CD4-positive, alpha-beta T cell treated with Interferon alpha-2 for 1 hour (primary cell): ENCODE measurements at places on chromosomes 3 and 15.
A peak's percentile ranks its signal among the peaks of the same experiment; 100 is the strongest.

DNA sequence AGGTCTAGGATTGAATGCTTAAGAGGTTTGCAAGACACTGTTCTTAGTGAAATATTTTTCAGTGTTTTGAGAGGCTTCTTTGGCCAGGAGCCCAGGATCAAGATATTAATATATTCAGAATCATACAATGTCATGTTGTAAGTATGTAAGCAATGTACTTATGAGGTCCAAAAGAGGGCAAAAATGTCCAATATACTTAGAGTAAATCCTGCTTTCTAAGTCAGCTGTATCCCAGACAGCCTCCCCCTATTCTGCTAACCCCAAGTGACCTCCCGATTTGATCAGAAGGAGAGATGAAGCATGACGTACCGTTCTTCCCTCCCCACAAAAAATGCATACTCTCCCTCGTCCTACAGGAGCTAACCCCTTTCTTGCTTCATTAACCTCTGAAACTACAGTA, 70.9 kb downstream of the CHAC1 start:
- DNase-seq: no peak

GRCh38 chr3:101784855-101785613, 6.0 kb downstream of the NXPE3 start:
- peak; percentile 49 for DNase-seq

DNA sequence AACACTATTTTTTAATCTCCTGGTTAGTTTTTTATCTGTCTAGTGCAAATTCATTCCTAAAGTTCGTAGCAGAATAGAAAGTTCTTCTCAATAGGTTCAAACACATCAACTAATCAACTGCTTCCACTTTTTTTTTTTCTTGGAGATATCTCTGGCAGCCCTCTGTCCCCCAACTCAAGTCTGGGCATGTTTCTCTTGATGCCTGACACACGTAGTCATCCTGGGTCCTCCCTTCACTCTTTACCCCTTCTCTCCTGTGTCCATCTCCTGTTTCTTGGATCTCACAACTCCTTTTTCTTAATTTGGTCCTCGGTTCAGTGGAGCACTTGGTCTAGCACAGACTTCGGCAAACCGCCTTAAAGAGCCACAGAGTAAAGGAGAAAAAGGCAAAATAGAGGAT, 14.4 kb downstream of the TNFAIP8L3 start:
- no peak for DNase-seq

GRCh38 chr3:131393051-131393450, 11.5 kb downstream of the NUDT16 start:
- DNase-seq: no peak

DNA sequence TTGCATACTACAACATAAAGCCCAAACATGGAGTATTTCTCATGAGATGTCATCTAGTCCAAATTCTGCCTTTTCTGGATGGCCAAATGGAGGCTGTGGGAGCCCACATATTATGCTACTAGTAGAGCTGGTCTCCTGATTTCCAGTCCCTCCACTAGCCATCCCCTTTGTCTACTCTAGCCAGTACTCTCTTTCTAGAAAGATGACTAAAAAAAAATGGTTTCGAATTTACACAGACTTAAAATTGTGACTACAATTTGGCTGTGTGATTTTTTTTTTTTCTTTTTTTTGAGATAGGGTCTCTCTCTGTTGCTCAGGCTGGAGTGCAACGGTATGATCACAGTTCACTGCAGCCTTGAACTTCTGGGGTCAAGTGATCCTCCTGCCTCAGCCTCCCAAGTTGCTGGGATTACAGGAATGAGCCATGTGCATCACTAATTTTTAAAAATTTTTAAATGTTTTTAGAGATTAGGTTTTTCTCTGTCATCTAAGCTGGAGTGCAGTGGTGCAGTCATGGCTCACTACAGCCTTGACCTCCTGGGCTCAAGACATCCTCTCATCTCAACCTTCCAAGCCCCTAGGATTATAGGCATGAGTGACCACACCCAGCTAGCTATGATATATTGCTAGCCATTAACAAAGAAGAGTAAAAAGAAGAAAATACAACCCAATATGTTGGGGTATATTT, 273.9 kb downstream of the ADAMTSL3 start:
- no peak for DNase-seq

DNA sequence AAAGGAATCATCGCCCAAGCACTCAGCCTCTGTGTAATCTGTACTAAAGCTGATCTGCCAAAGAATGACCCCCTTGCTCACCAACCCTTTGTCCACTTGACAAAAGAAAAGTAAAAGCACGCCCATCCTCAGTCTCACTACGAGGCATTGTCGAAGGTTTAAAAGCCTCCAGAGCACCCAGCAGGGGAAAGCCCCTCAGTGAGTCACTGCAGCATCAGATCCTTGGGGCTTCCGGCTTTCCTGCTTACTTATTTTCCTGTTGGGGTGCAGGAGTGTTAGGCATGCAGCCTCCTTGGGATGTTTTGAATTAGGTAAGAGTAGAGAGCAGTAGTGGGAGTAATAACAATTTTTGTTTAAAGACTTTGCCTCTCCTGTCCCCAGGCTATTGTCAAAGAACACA, 216.1 kb downstream of the MTHFS start:
- no peak for DNase-seq

- no peak for DNase-seq
These were observed 1312.6 kb downstream of the ROBO1 start for GRCh38 chr3:78455166-78455565.

DNA sequence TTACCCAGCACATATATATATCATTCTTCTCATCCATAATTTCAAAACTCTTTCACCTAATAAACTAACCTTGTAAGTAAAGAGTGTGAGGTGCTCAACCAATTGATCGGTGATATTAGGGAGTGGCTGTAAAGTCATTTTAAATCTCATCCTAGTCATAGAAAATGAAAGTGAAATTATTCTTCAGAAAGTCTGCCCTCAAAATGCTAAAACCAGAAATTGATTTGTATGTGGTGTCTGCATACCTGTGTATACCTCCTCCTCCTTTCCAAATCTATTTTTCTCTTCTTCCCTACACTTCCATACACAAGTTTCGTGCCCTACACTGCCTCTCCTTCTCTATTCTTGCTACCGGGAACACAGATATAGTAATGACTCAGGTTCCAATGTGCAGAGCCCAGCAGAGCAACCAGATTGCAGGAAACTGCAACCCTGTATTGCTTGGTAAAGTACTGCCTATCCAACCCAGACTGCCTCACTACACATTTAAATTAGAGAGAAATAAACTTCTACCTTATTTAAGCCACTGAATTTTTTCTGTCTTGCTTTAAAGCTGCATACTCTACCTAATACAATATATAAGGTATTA, 7.4 kb upstream of the TBC1D5 start:
- no peak for DNase-seq

- no peak for DNase-seq
These were observed 9.5 kb downstream of the SEMA4B start for GRCh38 chr15:90210593-90210992.

DNA sequence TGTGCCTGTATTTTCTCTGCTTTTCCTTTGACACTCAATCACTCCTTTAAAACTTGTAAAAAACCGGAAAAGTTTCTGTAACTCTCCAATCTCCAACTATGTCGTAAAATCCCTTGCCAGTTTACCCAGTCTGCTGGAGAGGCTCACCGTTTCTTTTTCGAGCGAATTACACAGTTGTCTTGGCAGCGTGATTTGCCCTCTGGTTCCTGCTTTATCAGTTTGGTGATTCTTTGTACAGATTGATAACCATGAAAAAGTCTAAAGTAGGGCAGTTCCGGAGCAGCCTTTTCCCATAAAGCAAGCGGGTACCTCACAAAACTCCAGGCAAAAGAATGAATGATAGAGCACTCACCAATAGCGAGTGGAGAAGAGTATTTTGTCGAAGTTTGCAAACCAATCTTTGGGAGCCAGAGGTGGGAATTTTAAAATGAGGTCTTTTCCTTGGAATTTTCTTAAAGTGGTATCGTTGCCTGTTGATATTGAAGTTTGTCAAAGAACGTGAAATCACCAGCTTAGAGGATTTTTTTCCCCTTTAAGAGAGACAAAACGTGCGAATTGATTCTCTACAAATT, at the start of gene TTC23:
TTC23 (minus strand) TSS at position 312 of the 572 bp plus-strand sequence. CDS start 20,869 bp downstream, outside the sequence.
- no peak for DNase-seq

DNA sequence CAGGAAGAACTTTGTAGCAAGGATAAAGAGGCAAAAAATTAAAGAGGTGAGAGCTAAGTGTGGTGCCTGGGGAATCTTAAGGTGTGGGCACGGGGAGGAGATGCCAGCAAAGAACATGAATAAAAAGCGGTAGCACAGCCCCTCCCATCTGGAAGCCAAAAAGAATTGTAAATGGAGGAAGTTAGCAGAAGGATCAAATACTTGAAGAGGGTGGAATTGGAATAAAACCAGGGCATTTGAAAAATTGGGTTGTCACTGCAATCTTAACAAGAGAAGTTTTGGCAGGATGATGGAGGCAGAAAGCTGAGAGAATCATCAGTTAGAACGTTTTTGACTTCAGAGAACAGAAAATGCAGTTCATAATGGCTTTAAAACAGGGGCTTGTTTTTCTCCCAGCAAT, 2.4 kb downstream of the CCR2 start:
- no peak for DNase-seq

DNA sequence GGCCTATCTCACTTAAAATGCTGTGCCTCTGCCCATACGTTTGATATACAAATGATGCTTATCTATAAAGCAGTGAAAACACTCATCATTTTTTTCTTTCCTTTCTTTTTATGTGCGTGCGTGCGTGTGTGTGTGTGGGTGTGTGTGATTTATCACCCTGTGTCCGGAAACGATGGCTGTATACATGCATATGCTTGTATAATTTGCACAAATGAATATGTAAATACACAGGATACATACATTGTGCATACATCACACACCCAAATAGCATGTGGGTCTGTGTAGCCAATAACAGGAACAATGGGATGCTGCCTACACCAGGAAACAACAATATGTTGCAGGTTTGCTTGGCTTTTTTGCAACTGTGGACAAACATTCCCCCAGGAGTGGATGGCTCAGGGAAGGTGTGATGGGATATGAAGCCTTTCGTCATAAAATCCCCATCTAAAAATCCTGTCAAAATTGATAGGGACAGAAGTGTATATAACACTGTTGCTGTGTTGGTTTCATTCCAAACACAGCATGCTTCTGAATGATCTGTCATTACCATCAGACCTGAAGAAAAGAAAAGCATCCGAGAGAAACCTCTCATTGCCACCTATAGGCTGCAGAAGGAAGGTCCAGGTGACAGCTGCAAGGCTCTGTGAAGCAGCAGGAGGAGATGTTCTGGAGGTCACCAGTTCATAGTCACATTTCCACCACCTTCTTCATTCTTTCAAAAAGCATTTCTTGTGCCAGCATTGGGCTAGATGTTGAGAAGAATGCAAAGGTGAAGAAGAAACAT, 503.9 kb upstream of the NR2F2 start:
- DNase-seq: no peak

- DNase-seq: no peak
These were observed 66.3 kb downstream of the ISG20 start for GRCh38 chr15:88704791-88705768.

DNA sequence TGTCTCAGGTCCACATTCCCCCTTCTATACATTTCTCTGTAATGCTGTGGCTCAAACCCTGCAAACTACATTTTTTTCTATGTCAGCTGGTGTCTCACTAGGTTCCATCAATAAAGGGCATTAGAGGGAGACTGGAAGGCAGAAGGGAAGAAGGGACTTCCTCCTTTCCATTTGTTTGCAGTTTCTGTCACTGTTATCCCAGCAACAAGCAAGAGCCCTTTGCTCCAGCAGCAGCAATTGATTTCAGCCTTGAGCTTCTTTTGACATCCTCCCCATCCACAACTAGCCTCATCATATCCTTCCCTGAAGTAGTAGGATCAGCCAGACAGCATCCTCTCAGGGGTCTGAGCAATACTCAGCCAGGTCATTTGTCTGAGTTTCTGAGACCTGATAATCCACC, 5.3 kb upstream of the NCK1 start:
- DNase-seq: no peak

GRCh38 chr3:25265284-25265683, 162.8 kb upstream of the RARB start:
- no peak for DNase-seq

GRCh38 chr15:95284492-95284891, 1046.0 kb upstream of the NR2F2 start:
- no peak for DNase-seq

- no peak for DNase-seq
These were observed 47.1 kb downstream of the OIP5 start for GRCh38 chr15:41285285-41285684.

- DNase-seq: peak; percentile 86
These were observed 43.8 kb downstream of the NCEH1 start for GRCh38 chr3:172666873-172667694.

- DNase-seq: no peak
These were observed 22.0 kb downstream of the SLC7A14 start for GRCh38 chr3:170563712-170564423.

- DNase-seq: no peak
These were observed 120.3 kb downstream of the SAMMSON start for GRCh38 chr3:70119879-70120278.

- DNase-seq: no peak
These were observed 51.5 kb downstream of the IGF1R start for GRCh38 chr15:98699591-98700424.

- no peak for DNase-seq
These were observed 54.5 kb downstream of the LRTM1 start for GRCh38 chr3:54873059-54874010.

- DNase-seq: no peak
These were observed 750 bp downstream of the SLC33A1 start for GRCh38 chr3:155853214-155854140.

GRCh38 chr3:197547306-197548011, 8.3 kb downstream of the BDH1 start:
- no peak for DNase-seq

GRCh38 chr3:9452417-9452816, 55.0 kb downstream of the SETD5 start:
- no peak for DNase-seq

DNA sequence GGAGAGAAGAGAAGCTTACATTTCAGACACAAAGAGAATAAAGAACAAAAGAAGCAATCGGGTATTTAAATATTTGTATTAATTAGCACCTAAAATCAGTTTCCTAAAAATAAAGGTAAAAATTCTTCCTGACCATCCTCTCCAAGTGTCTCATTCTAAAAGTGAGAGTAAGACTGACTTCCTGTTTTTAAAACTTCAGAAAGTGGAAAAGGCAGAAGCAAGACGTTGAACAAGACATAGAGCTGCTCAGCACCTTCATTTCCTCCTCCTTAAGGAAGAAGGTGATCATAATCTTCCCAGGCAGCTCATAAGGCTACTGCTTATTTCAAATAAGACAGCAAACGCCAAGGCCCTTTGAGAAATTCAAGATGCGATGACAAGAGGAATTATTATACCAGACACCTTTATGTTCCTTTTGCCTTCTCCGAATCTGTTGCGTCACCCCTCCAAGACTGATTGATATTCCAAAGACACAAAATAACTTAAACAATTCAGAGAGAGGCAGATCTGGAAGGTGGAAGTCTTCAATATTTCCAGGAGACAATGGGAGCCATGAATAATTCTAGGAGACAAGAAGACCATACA, 238.8 kb upstream of the TLE3 start:
- no peak for DNase-seq

GRCh38 chr3:21273259-21274025, 477.6 kb downstream of the ZNF385D start:
- DNase-seq: no peak

DNA sequence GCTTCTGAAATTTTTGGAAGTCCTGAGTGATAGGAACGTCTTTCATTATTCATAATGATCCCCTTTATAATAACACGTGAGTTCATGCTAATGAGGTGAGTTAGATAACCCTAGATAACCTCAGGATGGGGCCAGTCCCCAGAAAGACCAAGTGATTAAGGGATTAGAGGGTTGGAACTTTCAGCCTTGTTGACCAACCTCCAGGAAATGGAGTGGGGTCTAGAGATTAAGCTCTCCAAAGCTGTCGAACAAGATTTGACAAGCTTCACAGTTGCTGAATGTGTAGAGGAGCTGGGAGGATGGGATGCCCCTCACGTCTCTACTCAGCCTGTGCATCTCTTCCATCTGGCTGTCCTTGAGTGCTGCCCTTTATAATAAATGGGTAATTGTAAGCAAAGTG, 107.1 kb downstream of the ZMAT3 start:
- DNase-seq: no peak
